ENCODE measurements at places on chromosomes 12 and 14.

- DNase-seq, result no peak
Observed at GRCh38 chr12:68325966-68326365, 6.2 kb downstream of the MDM1 start.

GRCh38 chr14:104887623-104888488, 22.8 kb downstream of the CEP170B start:
- no peak for DNase-seq

GRCh38 chr12:73950507-73950906, 587.1 kb upstream of the ATXN7L3B start:
- no peak for DNase-seq

- no peak for DNase-seq
Observed at GRCh38 chr12:48946205-48946604, 11.1 kb downstream of the ARF3 start.

DNA sequence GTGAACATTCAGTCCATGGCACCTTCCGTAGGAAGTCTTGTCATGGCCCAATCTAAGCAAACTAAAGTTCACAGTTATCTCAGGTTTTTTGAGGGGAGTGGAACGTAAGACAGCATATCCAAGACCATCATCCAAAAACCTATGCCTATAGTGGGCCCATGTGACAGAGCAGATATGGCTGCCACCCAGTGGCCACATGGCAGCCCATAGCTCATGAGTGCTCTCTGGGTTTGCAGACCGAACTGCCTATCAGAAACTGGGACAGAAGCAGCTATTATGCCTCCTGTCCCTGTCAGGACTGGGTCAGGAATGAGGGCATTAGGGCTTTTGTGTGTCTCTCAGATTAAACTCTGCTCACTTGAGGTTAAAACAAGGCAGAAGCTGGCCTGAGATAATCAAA, 503.7 kb downstream of the NRXN3 start:
- no peak for DNase-seq

GRCh38 chr12:54937376-54937775, 47.2 kb downstream of the TESPA1 start:
- DNase-seq, result no peak

DNA sequence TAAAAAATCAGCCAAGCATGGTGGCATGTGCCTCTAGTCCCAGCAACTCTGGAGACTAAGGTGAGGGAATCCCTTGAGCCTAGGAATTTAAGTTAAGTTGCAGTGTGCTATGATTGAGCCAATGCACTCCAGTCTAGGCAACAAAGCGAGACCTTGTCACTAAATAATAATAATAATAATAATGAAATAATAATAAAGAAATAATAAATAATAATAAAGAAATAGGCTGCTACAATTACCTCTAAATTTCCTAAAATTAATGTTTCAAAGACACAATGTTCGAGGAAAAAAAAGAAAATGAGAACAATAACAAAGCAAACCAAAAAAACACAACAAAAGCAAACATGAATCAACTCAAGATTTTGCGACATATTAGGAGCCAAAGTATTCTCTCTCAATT, 29.7 kb downstream of the RALGAPA1 start:
- DNase-seq, result no peak

- DNase-seq, result no peak
Observed at GRCh38 chr12:30691122-30691879, 4.4 kb downstream of the IPO8 start.

- no peak for DNase-seq
Observed at GRCh38 chr14:85248881-85249635, 280.9 kb upstream of the FLRT2 start.

GRCh38 chr14:51097287-51097686, 2.4 kb upstream of the TRIM9 start:
- DNase-seq, result no peak

- DNase-seq, result no peak
Observed at GRCh38 chr12:14776236-14776961, 26.9 kb downstream of the WBP11 start.

GRCh38 chr12:105204916-105205315, 31.1 kb downstream of the APPL2 start:
- no peak for DNase-seq

GRCh38 chr12:3965046-3965445, 91.8 kb upstream of the PARP11 start:
- no peak for DNase-seq

- no peak for DNase-seq
Observed at GRCh38 chr12:128916425-128916824, 63.1 kb downstream of the GLT1D1 start.

- DNase-seq, result no peak
Observed at GRCh38 chr12:63965936-63966605, 121.6 kb downstream of the SRGAP1 start.

DNA sequence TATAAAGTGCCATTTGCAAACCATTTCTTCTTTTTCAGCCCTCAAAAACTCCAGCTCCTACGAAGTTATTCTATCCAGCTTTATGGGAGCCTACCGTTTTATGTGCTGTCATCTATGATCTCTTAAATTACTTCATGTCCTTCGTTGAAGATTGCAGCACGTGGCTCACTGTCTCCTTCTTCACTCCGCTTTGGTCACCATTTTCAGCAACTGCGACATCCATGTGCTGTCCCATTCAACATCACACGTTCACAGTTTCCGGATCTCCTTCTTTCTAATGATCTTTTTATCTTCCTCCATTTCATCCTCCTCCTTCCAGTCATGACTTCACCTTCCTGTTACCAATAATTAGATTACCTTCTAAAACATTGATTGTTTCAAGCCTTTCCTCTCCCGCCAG, 143.3 kb upstream of the KRAS start:
- no peak for DNase-seq

DNA sequence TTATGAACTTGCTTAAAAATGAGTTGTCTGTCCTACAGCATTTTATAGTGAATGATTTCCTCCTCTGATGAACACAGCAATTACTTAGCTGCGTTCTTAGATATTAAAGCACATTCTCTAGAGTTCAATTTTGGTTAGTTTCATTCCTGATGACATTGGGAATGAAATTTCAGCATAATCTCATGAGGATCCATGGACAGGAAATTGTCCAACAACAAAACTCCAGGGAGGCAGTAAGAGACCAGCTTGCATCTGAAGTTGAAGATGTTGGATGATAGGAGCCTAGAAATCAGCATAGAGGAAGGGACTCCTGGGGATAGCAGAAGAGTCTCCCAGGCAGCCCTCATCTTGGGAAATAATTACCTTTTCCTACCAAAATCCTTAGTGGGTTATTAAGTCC, 128.7 kb upstream of the RAP1B start:
- no peak for DNase-seq

GRCh38 chr12:26633591-26634210, 199.3 kb downstream of the ITPR2 start:
- DNase-seq, result no peak

- no peak for DNase-seq
Observed at GRCh38 chr12:87338681-87339080, 690.5 kb downstream of the C12orf50 start.

GRCh38 chr12:242496-242895, 20.1 kb downstream of the SLC6A13 start:
- no peak for DNase-seq

DNA sequence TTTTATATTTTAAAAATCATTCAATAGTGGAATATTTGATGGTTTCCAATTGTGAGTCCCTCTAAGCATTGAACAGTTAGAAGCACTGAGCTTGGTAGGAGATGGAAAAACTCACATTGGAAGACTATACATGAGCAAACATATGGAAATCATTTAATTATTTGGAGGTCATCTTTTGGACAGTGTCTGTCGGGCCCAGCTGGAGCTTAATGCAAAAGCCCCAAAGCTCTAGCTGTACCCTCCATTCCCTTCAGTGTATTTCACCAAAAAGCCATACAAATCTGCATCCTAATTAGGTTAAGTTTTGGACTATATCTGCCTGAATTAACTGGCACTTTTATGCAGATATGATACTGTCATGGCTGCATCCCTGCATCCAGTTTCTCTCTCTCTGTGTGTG, 365.7 kb downstream of the FLRT2 start:
- no peak for DNase-seq

DNA sequence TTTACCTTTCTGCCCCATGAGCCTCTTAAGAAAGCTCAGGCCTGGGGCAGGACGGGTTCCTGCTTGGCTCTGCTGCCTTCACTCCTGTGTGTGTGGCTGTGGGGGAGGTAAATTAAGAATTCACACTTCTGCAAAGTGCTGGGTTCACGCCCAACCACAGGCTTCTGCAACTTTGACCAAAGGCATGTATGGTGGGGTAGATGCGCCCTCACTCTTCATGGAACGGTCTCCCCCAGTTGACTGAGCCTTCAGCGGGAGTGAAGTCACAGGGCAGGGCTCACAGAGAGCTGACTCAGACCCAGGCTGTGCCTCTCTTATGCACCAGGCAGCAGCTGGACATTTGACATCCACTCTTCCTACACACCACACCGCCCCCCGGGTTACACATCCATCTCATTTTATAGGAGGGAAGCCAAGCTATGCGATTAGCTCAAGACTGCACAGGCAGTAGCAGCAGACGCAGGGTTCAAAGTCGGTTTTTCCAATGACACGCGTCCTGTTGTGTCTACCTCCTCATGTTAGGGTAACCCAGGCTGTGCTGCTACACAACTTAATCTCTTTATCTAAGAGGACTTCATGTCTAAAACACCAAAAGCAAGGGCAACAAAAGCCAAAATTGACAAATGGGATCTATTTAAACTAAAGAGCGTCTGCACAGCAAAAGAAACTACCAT, 15.4 kb upstream of the BCL11B start:
- peak; percentile 39 for DNase-seq
